ENCODE measurements at places on chromosomes 16 and 17.

- DNase-seq: no peak
These were observed 9.1 kb upstream of the PSMC3IP start for GRCh38 chr17:42586514-42587230.

- DNase-seq: no peak
These were observed 5.5 kb downstream of the PRR29 start for GRCh38 chr17:64003526-64004121.

GRCh38 chr17:40961591-40961990, 5.2 kb downstream of the KRT39 start:
- no peak for DNase-seq

DNA sequence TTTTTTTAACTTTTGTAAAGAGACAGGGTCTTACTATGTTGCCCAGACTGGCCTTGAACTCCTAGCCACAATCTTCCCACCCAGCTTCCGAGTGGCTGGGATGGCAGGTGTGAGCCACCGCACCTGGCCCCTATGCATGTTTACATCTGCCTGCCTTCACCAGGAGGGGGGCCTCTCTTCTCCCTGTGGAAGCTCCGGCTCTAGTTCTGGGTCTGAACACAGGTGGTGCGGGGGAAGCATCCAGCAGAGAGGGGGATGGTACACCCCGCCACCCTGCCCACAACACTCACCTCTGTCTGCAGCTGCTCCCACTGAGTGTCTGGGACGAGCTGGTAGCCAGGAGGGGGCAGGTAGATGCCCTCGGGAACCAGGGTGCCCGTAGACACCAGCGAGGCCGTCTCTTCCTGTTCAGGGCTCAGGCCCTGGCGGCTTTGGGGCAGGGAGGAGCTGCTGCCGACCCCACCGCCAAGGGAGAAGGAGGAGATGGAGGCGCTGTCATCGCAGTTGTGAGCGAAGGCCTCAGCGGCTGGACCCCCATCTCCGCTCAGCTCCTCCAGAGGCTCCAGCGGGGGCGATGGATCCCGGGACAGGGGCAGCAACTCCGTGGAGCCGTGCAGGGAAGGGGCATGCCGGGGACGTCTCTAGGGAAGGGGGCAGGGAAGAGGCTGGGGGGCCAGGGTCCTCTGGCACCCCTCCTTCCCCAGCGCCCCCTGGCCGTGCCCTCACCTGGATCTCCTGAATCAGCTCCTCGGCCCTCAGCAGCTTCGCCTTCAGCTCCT, 10.9 kb downstream of the RABEP2 start:
- DNase-seq: no peak

GRCh38 chr16:17555176-17555575, 84.4 kb upstream of the XYLT1 start:
- no peak for DNase-seq

GRCh38 chr17:27506348-27507218, 50.3 kb downstream of the KSR1 start:
- peak; percentile 17 for DNase-seq

GRCh38 chr16:1788708-1789100, 4.8 kb downstream of the IGFALS start:
- DNase-seq: no peak

GRCh38 chr17:79046916-79047280, 22.9 kb downstream of the C1QTNF1 start:
- no peak for DNase-seq

- DNase-seq: no peak
These were observed 15.3 kb upstream of the GAA start for GRCh38 chr17:80086081-80086480.

GRCh38 chr16:3020604-3021448, 658 bp downstream of the TNFRSF12A start:
- DNase-seq: peak; percentile 40

DNA sequence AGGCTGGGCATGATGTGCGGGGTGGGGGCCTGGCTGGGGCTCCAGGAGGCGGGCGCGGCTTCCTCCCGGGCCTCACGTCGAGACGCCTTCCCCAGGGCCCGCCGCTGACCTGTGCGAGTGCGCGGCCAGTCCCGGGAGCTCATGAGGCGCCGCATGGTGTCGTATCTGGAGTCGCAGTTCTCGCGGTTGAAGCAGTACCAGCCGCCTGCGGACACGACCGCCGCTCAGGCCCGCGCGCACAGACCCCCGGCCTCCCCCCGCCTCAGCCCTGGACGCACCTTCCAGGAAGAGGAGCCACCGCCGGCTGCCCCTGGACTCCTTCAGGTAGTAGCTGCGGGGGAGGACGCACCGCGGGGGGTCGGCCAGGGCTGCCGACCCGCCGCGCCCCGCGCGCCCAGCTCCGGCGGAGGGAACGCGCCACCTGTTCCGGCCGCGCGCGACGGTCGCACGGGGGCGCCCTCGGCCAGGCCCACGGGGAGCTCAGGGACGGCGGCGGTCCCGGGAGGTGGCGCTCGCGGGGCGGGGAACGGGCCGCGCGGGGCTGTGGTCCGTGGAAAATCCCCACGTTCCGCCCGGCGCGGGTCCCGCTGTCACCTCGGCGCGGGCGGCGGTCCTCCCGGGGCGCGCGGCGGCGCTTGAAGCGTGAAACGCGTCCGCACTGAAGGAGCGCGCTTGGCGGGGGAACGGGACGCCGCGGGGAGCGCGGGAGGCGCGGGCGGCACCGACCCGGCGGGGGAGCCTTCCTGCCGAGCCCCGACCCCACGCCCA, 1.4 kb downstream of the NOTUM start:
- peak; percentile 59 for DNase-seq

- peak; percentile 48 for DNase-seq
These were observed 7.5 kb upstream of the C16orf95 start for GRCh38 chr16:87324411-87325275.

- peak; percentile 37 for DNase-seq
These were observed 155.6 kb upstream of the PLCG2 start for GRCh38 chr16:81623365-81624102.

GRCh38 chr17:52106638-52107261, 51.8 kb downstream of the CA10 start:
- DNase-seq: peak; percentile 24

DNA sequence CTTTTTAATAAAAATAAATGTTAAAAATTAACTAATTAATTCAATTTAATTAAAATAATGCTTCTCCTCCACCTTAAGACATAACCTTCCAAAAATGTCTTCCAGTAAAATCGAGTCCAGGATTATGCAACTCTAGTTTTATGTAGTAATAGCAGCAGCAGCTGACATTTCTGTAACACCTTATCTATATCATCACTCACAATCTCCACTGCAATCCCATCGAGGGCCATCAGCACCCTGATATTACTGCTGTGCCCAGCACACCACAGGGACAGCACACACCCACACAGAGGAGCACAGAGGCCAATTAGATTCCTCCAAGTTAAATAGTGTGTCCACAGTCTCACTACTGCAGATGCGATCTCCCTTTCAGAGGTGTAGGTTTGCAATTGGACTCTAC, 2.9 kb downstream of the RPH3AL start:
- DNase-seq: no peak

DNA sequence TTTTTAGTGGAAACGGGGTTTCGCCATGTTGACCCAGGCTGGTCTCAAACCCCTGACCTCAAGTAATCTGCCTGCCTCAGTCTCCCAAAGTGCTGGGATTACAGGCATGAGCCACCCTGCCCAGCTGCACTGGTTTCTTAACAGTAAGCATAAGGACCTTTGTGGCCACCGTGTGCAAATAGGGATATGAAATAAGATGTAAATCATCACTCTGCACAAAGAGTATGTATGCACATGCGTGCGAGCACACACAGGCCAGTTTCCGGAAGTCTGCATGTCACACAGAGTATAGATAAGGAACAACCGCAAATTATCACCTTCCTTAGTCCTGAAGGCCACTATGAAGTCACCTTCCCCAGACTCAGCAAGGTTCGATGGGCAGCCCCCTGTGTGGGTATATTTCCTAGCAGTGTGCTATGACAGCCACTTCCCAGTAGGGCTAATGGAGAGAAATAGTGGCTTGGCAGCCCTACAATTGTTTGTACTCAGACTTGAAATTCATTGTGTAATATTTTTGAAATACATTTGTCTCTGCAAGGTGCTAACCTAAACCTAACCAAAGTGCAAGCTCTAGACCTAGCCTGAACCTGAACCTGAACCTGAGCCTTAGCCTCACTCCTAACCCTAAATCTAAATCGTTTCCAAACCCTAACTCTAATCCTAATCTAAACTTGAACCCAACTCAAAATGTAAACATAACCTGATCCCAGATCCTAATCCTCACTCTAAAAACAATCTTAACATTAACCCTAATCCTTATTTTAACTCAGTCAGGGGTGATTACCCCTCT, 48.4 kb upstream of the SKAP1 start:
- no peak for DNase-seq

- DNase-seq: peak; percentile 29
These were observed 41.1 kb downstream of the TNRC6C start for GRCh38 chr17:77999413-78000173.

DNA sequence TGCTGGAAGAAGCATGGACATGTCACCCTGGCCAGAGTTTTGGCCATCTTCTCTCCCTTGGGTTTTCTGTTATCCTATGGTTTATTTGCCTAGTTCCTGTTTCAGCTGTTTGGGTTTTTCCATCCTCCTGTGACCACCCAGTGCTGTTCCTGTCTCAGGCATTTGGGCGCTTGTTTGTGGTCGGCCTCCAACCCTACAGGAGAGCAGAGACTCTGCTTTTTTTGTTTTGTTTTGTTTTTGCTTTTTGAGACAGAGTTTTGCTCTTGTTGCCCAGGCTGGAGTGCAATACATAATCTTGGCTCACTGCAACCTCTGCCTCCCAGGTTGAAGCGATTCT, 3.3 kb upstream of the ZC3H7A start:
- no peak for DNase-seq

DNA sequence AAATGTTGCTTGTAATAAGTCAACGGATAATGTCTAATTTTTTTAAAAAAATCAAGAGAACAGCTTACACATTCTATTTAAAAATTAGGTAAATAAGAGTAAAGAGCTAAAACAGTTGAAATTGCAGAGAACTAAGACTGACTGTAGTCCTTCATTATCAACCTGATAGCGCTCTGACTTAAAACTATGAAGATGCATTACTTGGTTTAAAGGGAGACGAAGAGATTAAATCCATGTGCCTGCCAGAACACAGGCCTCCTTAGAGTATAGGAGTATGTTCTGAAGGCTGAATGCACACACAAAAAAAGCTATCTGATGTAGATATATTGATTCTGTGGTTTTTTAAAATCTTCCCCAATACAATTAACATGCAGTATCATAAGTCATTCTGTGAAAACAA, 28.5 kb downstream of the GLG1 start:
- DNase-seq: no peak

DNA sequence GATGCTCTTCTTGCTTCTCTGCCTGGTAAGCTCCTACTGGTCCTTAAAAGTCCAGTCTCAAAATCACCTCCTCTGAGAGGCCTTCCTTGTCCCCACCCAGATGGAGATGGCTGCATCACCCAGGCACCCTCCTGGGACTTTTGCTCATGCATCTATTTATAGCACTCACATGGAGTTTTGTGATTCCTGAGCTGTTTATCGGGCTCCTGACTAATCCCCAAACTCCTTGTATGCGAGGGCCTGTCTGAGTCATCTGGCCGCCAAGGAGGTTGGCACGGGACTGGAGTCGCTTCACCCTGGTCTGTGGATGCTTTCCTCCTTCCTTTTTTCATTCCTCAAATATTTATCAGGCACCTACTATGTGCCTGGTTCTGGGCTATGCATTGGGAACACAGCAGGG, 2.3 kb upstream of the MAP2K3 start:
- no peak for DNase-seq

GRCh38 chr16:66169817-66170216, 196.7 kb upstream of the CDH5 start:
- DNase-seq: no peak

DNA sequence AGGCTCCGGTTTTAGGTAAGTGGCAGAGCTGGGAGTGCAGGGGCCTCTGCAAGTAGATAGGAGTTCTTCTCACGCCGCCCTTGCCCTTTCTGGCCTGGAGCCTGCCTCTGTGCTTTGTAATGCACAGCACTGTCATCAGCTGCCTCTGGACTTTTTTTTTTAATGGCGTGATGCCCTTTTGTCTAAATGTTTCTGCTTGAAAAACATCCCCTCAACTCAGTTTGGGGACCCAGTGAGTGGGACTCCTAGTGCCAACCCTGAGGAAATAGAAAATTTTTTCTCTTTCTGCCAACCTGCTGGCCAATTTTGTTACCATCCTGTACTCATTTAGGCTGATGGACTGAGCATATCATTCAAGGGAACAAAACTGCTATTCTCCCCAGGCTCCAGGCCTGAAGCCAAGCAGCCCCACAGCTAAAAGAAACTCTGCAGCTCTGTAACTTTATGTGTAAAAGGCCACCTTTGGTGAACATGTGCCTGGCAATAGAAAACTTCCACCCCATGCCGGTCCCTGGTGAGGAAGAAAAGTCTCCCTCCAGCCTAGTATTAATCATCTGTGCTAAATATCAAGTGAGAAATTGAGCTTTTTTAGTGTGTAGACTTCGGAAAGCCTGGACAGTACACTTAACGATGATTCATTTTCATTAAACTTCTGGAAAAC, 22.5 kb downstream of the SLC6A2 start:
- DNase-seq: no peak

GRCh38 chr16:2385190-2385836, 43.9 kb upstream of the CCNF start:
- DNase-seq: no peak

GRCh38 chr17:9226130-9226793, 205.0 kb downstream of the NTN1 start:
- no peak for DNase-seq

GRCh38 chr17:20996724-20997615, 45.8 kb downstream of the USP22 start:
- no peak for DNase-seq

GRCh38 chr17:65743308-65743655, 181.8 kb upstream of the AXIN2 start:
- DNase-seq: no peak

DNA sequence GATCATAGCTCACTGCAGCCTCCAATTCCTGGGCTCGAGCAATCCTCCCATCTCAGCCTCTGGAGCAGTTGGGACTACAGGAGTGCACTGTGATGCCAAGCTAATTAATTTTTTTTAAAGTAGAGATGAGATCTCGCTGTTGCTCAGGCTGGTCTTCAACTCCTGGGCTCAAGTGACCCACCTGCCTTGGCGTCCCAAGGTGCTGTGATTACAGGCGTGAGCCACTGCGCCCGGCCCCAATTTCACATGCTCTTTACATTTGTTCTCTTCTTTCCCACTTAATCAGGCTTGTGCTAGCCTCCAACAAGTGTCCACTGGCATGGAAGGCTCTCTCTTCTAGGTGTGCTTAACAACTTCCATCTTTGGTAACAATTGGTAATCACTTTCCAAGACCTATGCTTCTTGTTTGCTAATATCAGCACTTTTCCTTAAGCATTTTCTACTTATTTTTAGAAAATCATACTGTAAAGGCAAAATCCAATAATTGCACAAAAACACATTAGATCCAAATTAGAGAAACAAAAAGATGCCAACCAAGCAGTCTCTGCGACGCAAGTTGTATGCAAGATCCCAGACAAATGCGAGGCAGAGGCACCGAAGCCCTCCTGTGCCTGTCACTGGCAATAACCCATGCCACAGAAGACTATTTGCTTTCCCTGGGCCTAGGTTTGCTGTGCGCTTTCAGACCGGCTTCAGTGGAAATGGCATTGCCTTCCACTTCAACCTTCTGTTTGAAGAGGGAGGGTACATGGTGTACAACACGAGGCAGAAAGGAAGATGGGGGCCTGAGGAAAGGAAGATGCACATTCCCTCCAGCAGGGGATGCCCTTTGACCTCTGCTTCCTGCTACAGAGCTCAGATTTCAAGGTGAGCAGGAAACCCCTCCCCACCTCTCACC, 52.6 kb downstream of the NOS2 start:
- no peak for DNase-seq

GRCh38 chr16:60001523-60001922, 1267.4 kb upstream of the GOT2 start:
- no peak for DNase-seq

Measured in dermis microvascular lymphatic vessel endothelial cell (primary cell).